NCI-H1930 (cell line): ENCODE measurements at places on chromosomes 12 and 14.

- DNase-seq = no peak
Observed at GRCh38 chr14:84804468-84804867, 725.5 kb upstream of the FLRT2 start.

DNA sequence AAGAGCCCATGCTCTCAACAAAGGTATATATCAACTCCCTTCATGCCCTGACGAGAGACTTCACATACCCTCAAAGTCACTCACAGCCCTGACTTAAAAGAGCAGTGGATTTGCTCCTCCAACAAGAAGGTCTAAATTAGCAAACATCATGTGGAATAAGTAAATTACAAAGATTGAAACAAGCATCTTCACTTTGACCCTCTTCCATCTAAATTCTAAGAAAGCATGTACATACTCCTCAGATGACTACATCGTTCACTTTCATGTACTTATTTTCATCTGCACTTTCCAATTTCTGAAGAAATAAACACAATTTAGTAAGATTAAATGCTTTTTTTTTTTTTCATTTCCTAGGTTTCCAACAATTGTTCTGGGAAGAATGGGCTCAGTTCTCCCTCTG is 38.6 kb upstream of the KRR1 start:
- no peak for DNase-seq

GRCh38 chr12:132171293-132171967 is 27.2 kb downstream of the NOC4L start:
- DNase-seq = no peak

GRCh38 chr12:122888232-122888752 is 7.6 kb downstream of the VPS37B start:
- no peak for DNase-seq

- no peak for DNase-seq
Observed at GRCh38 chr12:88519802-88520435, 60.4 kb downstream of the KITLG start.

DNA sequence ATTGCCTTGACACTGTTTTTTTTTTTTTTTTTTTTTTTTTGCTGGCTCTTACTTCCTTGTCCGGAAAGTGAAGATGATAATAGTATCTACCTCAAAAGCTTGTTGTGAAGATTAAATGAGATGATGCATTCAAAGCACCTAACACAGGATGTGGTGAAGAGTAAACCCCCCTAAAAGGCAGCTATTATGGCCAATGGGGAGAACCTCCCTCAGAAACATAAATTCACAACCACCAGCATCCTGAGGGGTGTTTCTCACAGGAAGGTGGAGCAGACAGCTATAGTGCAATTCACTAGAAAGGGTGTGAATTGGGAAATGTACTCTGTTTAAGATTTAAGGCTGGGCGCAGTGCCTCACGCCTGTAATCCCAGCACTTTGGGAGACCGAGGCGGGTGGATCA is 85.4 kb upstream of the CRY1 start:
- DNase-seq = no peak

GRCh38 chr12:4743046-4743445 is 22.8 kb downstream of the GALNT8 start:
- DNase-seq = no peak

DNA sequence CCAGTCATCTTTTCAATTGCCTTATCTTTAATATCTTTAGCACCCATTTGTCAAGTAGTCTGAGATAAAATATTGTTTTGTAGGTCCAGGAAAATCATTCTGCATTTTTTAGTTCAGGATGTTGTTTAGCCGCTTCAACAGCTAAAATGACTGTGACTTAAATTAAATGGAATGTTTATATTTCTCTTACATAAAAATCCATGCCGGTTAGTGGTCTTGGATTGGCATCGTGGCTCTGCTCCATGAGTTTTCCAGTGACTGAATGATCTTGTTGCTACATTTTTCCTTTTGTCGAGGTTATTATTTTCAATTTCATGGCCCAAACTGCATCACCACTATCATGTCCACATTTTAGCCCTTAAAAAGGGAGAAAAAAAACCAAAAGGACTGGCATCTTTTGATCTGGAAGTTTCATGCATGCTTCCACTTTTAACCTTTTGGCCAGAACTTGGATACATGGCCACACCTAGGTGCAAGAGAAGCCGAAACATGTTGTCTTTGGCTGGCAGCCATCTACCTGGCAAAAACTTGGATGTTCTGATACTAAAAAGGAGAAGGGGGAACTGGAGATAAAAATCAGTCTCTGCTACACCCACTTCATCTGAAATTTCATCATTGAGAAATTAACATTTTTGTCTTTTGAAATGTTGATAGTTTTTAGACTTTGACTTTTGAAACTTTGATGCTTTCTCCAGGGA is 142.4 kb downstream of the OTOGL start:
- no peak for DNase-seq

DNA sequence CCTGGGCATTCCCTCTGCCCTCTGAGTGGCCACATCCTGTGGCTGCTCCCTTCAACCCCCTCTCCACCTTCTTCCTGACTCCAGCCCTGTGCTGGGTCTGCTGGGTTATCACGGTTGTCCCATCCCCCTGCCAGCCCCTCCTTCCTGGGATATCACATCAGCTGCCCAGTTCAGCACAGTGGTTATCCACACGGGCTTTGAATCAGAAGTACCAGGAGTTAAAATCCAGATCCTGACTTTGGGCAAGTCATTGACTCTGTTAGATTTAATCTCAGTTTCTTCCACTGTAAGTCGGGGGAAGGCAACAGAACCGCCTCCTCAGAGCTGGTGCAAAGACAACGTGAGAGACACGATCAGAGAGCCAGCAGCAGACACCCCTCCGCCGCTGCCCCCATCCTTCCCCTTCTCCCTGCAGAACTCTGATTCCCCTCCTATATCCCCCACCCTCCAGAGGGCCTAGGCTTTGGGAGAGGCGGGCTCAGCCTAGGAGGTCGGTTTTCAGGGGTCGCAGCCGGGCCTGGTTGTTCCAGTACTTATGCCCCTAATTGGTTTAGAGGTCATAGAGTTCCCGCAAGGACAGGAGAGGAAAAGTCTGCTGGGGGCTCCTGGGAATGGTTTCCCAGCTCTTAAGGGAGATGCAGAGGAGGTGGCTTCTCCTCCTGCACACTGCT is 42.5 kb downstream of the PRIMA1 start:
- DNase-seq = no peak

DNA sequence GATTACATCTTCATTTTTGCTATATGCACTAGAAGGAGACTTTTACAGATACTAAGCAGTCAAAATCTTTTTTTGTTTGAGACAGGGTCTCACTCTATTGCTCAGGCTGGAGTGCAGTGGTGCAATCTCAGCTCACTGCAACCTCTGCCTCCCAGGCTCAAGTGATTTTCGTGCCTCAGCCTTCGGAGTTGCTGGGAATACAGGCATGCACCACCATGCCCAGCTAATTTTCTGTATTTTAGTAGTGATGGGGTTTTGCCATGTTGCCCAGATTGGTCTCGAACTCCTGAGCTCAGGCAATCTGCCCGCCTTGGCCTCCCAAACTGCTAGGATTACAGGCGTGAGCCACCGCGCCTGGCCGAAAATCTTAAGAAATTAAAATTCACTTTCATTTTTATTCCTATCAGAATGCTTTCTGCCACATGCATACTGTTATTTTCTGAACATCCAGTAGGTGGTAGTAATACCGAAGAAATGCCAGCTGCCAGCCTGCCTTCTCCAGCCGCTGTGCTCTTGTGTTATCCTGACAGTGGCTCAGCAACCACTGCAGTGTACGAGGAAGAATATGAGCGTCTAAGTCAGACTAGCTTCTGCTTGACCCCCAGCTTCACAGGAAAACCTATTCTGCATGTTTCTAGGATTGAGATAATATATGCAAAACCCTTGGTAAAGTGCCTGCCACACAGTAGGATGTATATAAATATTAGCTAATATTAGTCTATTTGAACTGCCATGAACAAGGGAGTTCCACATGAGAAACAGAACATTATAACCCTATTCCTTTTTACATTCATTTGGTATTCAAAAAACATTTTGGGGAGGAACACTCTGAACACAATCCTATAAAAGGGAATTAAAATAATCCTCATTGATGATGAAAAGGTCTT is 54.2 kb downstream of the RPAP3 start:
- DNase-seq = peak; percentile 54

- no peak for DNase-seq
Observed at GRCh38 chr14:29227631-29228030, 461.0 kb downstream of the FOXG1 start.

DNA sequence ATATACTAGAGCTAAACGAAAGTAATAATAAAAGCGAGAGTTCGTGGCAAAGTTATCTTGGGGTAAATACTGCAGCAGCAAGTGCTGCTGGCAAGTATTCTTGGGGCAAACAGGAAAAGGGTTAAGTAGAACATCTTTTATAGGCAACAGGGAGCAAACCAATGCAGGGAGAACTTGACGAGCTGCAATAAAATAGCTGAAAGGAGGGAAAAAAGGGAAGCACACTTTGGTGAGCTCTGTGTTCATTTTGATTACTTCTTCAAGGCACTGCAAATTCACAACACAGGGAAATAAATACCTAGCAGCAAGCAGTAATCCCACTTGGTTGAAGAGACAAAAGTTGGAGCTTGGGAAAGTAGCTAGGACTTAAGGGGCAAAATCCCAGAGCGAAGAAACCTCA is 42.3 kb upstream of the TTC7B start:
- DNase-seq = no peak

DNA sequence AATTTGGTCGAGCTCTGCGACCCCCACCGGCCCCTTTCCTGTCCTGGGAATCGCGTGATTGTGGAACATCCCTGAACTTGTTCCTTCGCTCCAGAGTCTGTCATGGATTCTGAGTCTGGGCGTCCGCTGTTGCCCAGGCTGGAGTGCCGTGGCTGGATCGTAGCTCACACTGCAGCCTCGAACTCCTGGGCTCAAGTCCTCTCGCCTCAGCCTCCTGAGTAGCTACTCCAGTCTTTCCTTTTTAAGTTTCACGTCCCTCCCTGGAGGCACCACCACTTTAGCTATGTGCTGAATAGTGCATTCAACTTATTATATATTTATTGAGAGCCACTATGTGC is 698 bp downstream of the ACOT6 start:
- no peak for DNase-seq

GRCh38 chr14:77275601-77276017 is 4.6 kb upstream of the NGB start:
- DNase-seq = no peak

GRCh38 chr14:76097547-76097946 is 54.2 kb upstream of the GPATCH2L start:
- no peak for DNase-seq

DNA sequence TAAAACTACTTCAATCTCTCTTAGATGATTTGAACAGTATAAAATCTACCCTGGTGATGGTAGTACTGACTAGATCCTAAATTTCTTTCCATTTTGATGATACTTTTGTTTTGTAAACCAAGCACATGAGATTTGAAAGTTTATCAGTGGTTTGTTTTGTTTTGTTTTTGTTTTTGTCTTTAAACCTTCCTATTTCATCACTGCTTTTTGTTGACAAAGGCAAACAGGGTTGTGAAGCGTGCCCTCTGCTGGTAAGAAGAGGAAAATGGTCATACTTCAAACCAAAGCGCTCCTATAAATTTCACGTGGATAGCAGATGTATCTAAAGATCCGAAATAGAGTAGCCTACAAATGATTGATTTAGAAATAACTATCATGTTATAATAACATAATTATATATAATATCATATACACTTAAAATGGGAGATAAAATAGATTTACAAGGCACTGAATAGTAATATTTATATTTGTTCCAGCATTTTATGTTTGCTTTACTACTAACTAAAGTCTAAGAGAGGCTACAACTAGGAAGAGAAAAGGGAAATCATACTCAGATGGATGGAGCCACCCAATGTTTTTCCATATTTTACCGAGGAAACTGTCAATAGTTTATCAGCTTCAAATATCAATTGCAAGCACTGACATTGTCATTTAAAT is 254.0 kb upstream of the USP15 start:
- DNase-seq = no peak

DNA sequence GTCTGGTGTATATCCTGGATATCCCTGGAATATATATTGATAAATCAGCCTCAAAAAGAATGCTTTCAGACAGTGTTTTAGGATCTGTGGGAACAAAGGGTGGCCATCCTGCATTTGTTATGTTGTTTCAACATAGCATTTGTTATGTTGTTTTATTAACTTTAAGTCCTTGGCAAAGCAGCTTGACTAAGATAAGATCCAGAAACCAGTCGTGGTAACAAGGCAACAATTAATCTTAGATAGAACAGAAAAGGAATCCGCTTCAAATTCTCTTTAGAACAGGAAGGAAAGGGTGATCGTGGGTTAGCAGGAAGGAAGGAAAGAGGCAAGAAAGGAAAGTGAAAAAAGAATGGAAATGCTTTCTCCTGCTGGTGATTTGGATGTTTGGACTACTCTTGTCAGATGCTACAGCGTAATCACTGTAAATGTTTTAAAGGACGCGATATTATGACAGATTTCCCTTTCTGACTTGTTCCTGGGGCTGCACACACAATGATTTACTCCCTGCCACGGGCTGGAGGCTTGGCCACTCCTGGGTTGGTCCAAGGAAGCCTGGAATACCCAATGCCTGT is 443.3 kb downstream of the DPF3 start:
- DNase-seq = no peak
